Hypothalamus (tissue), 51 donors: ENCODE measurements at places on chromosomes 1 and 21.

- DNase-seq: no peak
Measured at GRCh38 chr21:20215959-20216358, 782.2 kb upstream of the NCAM2 start.

DNA sequence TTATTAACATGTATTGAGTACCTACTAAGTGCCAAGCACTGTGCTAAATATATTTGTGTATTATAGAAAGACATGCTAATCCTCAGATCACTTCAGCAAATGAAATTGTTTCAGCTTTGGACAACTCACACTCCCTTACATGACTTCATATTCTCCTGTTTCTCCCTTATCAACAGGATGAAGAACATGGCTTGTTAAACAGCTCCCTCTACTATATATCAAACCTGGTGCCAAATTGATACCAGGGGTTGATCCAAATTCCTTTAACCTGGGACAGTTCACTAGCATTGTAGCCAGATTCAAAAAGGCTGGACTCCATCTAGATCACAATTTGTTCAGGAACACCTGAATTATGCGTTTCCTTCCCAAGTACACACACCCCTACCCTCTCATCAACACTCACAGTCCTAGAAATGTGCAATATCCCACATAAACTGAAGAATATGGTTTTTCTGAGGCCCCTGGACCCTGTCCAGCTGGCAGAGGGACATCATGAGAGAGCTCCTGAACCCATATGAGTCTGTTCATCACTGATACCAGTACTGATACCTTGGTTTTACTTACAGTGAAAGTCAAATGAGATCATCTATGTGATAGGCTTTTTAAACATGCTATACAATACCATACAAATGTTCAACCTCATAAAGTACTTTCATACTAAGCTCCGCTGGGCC is 47.0 kb upstream of the PALMD start:
- DNase-seq: no peak

DNA sequence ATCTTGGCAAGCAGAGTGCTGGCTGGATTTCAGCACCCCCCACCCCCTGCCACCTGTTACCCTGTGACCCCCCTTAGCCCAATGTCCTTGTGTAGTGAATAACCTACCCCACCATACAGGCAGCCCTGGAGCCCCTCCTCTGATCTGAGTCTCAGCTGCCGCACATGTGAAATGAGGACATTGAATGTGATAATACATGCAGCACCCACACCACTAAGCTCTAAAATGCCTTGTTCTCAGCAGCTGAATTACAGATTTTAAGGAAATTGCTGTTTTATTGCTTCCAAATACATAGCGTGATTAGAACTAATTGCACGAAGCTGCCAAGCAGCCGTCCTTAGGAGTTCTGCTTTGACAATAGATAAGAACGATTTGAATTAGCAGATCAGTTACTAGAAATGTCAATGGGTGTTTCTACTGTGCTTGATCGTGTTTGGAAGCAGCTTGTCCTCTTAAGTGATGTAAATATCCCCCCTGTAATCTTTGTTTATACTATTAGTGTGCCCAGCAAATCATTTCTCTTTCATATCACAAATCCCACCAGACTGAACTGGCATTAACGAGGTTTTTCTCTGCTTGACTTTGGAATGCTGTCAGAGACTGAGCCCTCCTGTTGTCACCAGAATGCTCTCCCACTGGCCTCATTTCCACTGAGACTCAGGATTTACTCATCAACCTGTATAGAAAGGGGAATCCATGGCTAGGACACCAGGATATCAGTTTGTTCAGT is 4.9 kb downstream of the SLAMF8 start:
- DNase-seq: no peak

DNA sequence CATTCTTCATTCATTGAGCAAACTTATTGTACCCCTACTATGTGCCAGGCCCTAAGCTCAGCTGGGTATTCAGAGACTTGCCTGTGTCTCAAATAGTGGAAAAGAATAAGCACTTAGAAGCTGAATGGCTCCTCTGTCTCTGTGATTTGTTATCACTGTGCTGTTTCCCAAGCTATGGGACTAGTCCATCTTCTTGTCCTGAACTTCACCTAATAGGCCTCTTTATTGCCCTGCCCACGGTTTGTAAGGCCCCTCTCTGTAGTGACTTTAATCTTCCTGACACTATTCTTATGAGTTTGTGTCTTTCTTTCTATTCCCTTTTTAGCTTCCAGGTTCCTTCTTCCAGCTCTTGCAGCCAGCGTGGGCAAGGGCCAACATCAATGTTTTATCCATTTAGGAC is 85.4 kb upstream of the LPGAT1 start:
- no peak for DNase-seq

DNA sequence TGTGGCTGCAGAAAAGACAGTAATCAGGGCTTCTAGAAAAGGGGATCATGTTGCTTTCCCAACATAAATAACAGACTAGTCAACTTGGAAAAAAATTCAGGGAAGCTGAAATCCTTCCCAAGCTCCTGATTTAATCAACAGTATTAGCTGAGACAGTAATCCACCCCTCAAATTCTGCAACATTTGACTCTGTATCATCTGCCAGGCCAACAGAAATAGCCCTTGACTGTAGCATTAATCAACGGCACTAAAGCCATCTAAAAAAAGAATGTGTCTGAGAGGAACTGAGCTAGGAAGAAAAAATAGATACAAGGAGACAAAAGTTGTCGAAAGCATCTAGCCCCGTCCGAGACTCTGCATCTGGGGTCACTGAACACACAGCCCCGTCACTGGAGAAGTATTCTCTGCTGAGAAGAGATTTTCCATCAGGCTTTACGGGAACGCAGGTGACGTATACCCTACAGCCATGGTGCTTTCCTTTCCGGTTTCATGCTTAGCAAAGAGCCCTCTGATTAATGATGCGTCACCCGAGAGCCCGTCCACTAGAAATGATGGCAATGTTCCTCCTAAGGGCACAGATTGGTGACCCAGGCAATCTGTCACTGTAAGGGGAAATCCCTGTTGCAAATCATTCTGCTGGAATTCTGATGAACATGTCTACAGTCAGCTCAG is 42.1 kb upstream of the TP53BP2 start:
- DNase-seq: no peak

DNA sequence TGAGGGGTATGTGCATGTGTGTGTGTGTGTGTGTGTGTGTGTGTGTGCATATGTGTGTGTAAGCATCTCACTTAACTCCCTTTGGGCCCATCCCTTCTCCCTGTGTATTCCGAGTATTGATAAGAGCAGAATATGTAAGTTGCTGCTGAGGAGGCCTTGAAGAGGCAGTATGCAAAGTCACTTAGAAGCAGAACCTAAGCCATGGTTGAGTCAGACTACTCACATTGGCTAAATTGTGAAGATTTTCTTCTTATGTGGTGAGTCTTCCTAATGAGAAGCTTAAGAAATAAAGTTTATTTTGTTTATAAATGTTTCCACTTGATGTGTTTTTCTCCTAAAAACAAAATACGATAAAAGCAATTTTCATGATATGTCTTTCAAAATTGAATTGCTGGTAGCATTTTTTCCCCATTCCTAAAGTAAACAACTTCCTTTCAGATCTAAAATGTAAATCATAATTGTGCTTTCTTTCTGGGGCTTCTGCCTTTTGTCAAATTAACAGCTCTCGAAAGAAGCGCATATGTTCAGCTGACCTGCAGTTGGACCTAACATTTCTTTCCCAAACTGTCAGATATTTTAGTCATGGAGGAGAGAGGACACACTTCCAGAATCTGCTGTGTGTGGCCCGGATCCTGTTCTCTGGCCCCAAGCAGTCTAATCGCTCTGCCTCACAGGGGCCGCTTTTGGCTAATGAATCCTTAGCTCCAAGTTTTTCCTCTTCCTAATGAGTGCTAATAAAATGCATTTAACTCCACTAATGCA is 284.0 kb downstream of the DUSP10 start:
- no peak for DNase-seq
